GM12865 (cell line): ENCODE measurements at places on chromosomes 5 and 9.

GRCh38 chr9:135410421-135410820 lies 69.2 kb upstream of the PPP1R26 start:
- no peak for DNase-seq

DNA sequence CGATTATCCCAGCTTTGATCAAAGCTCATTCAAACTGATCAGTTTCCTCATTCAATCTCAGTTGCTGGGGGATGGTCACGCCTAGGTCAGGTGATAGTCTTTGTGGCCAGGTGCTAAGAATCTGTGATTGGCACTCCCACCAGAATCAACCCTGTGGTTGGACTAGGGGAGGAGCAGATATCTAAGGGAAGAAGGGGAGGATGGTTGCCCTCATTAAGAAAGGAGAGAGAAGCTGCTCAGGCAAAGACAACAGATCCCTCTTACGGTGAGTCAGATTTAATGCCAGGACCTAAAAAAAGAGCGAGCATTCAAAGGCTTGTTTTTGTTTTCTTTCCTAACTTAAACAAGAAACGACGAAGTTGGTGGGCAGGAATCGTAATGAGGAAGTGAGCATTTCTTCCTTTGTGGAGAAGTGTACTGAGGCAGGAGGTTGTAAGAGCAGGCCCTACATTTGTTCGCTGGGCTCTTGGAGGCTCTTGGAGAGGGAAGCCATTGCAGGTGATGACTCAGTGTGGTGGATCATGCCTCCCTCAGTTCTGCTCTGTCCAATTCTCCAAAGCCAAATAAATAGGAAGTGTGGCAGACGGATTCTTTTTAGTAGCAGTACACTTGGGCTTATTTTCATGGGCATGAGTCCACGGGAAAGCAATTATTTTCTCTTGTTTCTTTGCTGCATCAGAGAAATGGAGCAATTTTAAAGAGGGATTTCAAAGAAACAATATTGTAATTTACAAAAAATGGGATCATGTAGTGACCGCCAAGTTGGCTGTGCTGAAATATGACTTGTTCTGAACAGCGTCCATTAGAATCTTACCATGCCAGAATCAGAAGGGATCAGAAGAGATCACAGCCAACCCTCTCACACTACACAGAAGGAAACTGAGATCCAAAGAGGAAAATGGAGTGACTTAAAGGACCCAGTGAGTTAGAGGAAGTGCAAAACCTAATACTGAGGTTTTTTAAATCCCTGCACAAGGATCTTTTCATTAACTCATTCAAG lies 18.7 kb upstream of the TGFBR1 start:
- DNase-seq = no peak

GRCh38 chr9:91812191-91812590 lies 137.8 kb downstream of the ROR2 start:
- no peak for DNase-seq

DNA sequence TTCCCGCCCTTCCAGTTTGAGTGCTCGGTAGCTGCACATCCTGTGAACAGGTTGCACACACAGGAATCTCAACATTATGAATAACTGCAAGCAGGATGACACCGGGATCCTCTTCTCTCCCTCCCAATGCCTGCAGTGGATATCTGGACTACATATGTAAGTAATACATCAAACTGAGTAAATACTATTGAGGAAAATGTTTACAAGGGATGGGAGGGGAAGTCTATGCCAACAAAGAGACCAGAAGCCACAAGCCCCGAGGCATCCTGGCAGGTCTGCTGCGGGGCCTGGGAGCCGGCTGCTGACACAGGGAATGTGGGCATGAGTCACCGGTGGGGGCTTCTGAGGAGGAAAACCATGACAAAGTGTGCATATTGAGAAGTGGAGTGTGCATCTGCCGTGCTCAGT lies 8.6 kb upstream of the ANKRD33B start:
- no peak for DNase-seq

DNA sequence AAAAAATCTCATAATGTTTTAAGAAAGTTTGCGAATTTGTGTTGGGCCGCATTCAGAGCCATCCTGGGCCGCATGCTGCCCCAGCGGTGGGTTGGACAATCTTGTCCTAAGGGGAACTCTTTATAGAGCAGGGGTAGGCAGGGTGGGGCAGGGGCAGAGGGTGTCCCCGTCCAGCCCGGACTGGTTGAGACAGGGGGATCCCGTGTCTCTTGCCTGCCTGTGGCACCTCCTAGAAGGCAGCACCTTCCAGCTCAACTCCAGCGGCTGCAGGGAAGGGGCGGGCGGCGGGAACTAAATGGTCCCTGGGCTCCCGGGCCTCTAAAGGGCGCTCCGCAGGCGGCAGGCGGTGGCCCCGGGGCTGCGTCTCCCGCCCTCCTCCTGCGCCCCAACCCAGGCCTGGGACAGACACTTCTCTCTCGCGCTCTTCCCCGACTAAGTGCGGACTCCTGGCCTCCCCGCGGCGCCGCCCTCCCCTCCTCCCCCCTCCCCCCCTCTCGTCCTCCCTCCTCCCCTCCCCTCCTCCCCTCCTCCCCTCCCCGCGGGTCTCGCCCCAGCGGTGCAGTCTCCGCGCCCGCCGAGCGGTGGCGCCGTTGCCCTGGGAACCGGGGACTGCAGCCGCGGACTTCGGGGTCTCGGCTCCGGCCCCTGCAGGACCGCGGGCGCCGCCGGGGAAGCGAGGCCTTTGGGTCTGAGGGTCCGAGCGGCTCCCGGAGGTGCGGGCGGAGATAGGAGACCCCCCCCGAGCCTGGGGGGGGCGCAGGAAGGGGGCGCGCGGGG lies 132.6 kb downstream of the MRPL36 start:
- DNase-seq = no peak

GRCh38 chr5:171425596-171426244 lies 6.3 kb downstream of the FGF18 start:
- DNase-seq = no peak

DNA sequence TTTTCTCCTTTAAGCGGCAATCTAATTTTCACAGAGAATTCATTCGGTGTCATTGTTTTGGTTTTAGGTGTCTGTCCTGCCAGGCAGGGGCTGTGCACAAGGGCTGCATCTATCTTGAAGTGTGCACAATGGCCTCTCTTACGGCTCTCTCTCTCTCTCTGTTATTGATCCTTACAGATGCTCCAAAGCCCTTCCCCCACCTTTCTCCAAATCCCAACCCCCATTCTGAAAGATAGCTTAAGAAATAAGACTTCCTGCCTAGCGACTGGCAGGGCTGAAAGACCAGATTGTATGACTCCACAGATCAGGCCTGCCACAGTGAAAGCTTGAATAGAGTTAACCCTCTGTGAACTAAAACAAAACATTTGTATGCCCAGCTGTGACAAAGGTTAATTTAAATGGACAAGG lies 86.5 kb upstream of the NR5A1 start:
- peak; percentile 51 for DNase-seq

DNA sequence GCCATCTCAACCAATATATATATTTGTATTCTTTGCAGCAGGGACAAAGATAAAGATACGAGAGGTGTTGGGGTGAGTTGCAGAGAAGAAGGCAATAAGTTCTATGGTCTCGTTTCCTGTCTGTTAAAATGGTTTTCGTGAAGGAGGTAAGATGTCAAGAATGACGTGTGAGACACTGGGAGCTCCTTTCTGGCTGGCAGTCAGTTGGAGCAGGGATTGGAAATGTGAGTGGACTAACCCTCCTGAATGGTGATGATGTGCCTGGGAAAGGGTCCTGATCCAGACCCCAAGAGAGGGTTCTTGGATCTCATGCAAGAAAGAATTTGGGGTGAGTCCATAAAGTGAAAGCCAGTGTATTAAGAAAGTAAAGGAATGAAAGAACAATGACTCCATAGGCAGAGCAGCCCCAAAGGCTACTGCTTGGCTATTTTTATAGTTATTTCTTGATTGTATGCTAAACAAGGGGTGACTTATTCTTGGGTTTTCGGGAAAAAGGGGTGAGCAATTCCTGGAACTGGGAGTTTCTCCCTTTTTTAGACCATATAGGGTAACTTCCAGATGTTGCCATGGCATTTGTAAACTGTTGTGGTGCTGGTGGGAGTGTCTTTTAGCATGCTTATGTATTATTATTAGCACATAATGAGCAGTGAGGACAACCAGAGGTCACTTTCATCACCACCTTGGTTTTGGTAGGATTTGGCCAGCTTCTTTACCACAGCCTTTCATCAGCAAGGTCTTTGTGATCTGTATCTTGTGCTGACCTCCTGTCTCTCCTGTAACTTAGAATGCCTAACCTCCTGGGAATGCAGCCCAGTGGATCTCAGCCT lies 53.7 kb downstream of the SPATA31C2 start:
- DNase-seq = no peak

- DNase-seq = no peak
Observed at GRCh38 chr9:126317513-126317912, 9.1 kb upstream of the MVB12B start.

- peak; percentile 75 for DNase-seq
Observed at GRCh38 chr9:131728961-131729360, 10.9 kb downstream of the RAPGEF1 start.

DNA sequence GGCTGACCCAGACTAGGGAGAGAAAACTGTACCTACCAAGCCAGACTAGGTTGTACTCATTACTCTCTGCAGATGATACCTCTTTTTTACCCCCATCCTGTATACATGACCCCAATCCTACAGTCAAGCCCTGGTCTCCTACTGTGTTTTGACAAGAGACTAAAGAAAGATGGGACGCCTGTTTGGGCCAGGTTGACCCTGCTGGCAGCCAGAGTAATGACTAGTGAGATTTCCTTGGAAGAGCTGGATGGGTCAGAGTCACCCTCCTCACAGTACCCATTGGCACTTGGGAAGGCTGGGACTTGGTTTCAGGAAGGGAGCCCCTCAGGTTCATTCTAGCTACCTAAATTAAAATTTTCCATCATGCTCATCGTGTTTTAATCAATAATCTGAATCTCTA lies 89.7 kb upstream of the NR4A3 start:
- no peak for DNase-seq

DNA sequence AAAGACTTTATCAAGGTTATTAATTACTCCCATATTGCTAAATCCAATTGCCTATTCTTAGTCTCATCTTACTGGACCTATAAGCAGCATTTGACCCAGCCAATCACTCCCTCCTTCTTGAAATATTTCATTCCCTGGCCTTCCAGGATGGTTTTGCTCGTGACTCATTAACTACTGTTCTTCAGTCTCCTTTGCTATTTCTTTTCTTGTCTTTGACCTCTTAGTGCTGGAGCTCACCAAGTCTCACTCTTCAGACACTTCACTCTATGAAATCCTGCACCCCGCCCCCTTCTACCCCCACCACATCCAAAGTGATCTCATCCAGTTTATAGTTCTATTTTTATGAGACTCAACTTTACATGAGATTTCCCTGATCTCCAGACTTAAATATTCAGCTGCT lies 803.1 kb upstream of the WWC1 start:
- DNase-seq = no peak

DNA sequence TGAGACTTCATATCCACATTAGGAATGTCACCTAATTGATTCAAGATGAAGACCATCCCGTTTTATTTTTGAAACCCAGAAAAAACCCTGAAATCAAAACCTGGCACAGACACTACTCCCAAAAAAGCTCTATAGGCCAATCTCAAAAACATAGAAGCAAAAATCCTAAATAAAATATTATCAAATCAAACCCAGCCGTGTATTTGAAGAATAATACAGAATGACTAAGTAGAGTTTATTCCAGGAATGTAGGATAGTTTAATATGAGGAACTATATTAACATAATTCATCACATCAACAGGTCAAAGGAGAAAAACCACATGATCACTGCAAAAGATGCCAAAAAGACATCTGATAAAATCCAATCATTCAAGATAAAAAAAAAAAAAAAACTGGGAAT lies 167.1 kb downstream of the ACTL7B start:
- no peak for DNase-seq

- no peak for DNase-seq
Observed at GRCh38 chr5:14793851-14794250, 77.7 kb downstream of the ANKH start.

GRCh38 chr9:32589083-32589723 lies 16.2 kb upstream of the NDUFB6 start:
- peak; percentile 48 for DNase-seq

GRCh38 chr9:114532561-114533237 lies 27.4 kb upstream of the WHRN start:
- DNase-seq = no peak

DNA sequence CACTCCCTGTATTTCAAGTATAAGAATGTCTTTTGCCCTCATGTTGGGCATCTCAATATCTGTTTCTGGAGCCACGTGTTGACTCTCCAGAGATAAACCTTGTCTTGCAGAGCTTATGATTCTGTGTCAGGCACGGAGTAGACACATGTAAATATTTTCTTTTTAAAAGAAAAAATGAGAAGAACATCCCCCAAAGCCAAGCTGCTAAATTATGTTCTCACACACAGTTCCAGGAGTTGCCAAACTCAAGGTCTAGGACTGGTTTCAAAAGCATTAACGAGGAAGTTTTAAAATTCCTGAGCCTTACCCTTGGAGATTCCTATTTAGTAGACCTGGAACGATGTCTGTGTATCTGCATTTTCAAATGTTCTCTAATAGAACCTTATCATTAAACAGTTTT lies 1228.3 kb upstream of the WWC1 start:
- DNase-seq = no peak

GRCh38 chr9:32525709-32526030 lies 326 bp downstream of the RIGI start:
- DNase-seq = no peak

DNA sequence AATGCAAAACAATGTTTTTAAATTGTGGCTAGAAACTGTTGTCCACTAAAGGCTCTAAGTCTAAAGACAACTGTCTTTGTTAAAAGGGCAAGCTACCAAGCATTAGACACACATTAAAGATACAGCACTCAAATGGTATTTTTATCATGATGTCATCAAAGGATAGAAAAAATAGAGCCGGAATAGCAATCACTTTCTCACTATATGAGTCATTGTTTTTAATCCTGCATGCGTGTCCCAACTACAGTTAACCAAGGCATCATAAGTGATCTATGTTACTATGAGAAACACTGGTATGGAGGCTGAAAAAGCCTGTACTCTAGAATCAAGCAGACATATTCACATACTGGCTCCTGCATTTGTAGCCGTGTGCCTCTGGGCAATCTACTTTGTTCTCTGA lies 1.9 kb upstream of the PJA2 start:
- no peak for DNase-seq

DNA sequence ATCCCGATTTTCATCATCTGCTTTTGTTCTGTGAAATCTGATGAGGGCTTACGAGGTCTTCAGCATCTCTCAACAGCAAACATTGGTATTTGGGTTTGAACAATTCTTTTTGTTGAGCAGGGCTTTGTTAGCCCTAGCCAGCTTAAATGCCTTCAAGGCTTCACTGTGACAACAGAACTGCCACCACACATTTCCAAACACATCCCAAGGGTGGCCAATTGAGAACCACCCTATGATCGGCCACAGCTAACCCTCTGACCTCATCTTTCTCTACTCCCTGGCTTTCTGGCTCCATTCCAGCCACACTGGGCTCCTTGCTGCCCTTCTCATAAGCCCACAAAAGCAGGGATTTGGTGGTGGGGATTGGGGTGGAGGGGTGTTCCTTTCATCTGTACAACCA lies 17.6 kb downstream of the MTX3 start:
- no peak for DNase-seq

- DNase-seq = peak; percentile 23
Observed at GRCh38 chr9:7844242-7844641, 44.7 kb upstream of the DMAC1 start.
